ENCODE measurements at places on chromosomes 4 and X. TPM values are rescaled to one million over a fixed set of nuclear protein-coding genes. Genes with fewer than 3 reads are reported as not detected.

The RBMXL3 gene
- total RNA-seq, result not detected

The TCEAL5 gene
- total RNA-seq, result 1.6 TPM

The SASH3 gene
- total RNA-seq, result 6.7 TPM

The PAK3 gene
- total RNA-seq, result 4.3 TPM

The RBM46 gene
- total RNA-seq, result not detected

Measured in metanephros (tissue), 2 donors.